ENCODE measurements at places on chromosomes 6 and 20. TPM values are rescaled to one million over a fixed set of nuclear protein-coding genes. Genes with fewer than 3 reads are reported as not detected.

DNA sequence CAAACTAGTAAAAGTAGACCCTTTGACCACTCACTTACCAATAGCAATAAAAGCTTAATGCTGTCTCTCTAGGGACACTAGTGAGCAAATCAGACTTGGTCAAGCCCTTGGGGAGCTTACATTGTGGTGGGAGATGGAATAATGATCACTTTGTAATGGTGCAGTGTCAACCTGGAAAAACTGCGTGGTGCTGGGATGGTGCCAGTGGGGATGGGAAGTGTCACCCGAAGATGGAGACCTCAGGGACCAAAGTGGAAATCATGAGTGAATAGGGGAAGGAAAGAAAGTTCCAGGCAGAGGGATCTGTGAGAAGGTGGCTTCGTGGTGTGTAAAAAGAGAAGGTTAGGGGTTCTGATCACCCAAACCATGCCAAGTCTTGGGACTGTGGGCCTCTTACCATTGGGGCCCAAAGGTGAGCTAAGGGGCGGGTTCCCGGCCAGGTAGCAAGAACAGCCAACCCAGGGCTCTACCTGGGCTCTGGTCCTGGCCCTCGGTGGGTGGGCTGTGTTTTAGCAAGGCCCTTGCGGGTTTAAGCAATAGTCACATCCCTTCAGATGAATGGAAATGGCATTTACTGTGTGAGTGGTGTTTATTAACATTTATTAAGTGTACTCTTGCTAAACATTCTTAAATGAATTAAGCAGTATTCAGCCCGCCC, 15.5 kb downstream of the DYNLRB1 start:
- no peak overlapping the region for H3K27ac ChIP-seq
- H3K27me3 ChIP-seq = no peaks in the 10 kb centered on the region
- no peak for DNase-seq
- H3K36me3 ChIP-seq = peaks cover 88% of the 10 kb centered on the region
- no peak overlapping the region for H3K4me3 ChIP-seq
- H3K4me1 ChIP-seq = no peaks in the 10 kb centered on the region

Gene MED23
- 50.1 TPM for total RNA-seq

Gene MEP1A
- total RNA-seq = not detected

Gene E2F1
- 1.6 TPM for total RNA-seq

- H3K27me3 ChIP-seq = peaks cover 4% of the 10 kb centered on the region
- no peak for DNase-seq
- H3K4me1 ChIP-seq = no peaks in the 10 kb centered on the region
- no peak overlapping the region for H3K4me3 ChIP-seq
Measured at GRCh38 chr6:75489025-75489424, 4.6 kb downstream of the FILIP1 start.

Gene MAS1
- total RNA-seq = not detected

GRCh38 chr6:23535101-23535500, 590.9 kb upstream of the NRSN1 start:
- H3K4me3 ChIP-seq = no peak overlapping the region
- no peaks in the 10 kb centered on the region for H3K27me3 ChIP-seq
- H3K27ac ChIP-seq = no peak overlapping the region
- no peaks in the 10 kb centered on the region for H3K36me3 ChIP-seq

DNA sequence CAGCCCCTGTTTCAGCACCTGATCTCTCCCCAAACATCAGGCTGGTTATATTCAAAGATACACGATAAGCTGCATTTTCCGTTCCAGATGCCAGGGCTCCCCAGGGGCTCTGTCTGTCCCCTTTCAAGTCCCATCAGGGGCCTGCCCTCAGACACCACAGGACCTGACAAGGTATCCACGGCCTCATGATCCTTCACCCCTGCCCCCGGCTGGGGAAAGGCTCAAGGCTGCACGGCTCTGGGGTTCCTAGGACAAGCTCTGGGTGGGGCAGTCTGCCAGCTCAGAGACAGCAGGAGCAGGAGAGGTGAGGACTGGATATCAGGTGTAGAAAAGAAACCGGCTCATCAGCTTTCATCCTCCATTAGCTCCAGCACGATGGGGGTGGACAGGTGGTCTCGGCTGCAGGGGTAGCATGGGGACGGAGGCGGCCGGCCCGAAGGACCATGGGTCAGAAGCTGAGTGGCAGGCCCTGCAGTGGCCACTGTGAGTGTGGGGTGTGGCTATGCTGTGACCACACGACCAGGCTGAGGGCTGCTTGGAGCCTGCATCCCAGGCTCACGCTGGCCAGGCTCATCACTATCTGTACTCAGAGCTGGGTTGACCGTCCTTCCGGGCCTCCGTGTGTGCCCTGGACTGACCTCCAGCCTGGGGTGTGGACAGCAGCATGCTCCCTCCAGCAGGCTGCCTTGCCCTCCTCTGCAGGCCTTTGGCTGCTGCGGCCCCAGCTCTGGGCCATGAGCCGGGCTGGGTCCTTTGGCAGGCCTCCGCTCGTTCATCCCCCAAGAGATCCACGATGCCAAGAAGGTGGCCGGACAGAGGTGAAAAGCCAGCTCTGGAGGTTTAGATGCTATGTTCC, 386.2 kb downstream of the THBS2 start:
- no peak for DNase-seq
- no peak overlapping the region for H3K4me3 ChIP-seq
- H3K27me3 ChIP-seq = no peaks in the 10 kb centered on the region
- no peak overlapping the region for H3K27ac ChIP-seq
- H3K36me3 ChIP-seq = no peaks in the 10 kb centered on the region

Gene SLC17A3
- not detected for total RNA-seq

- no peak overlapping the region for H3K27ac ChIP-seq
- no peaks in the 10 kb centered on the region for H3K27me3 ChIP-seq
- peaks cover 100% of the 10 kb centered on the region for H3K36me3 ChIP-seq
- H3K4me3 ChIP-seq = no peak overlapping the region
Measured at GRCh38 chr6:15505463-15505918, 157.3 kb downstream of the DTNBP1 start.

DNA sequence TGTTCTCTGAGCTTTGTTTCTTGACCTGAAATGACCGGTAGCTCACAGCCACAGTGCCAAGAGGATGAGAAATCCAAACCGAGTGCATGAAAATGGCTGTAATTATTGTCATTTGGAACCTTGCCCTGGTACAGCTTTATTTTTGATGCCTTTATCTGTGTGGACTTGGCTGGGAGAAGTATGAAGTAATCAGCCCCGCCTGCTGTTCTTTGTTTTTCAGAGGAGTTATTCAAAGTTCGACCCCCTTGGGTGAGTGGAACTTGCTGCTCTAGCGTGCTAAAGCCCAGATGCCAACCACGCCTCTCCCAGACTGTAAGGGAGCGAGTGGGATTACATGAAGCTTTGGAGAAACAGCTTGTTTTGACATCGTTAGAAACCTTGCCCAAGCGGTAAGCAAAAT, 48.3 kb downstream of the ECT2L start:
- no peak for DNase-seq
- no peaks in the 10 kb centered on the region for H3K27me3 ChIP-seq
- H3K4me1 ChIP-seq = no peaks in the 10 kb centered on the region
- H3K36me3 ChIP-seq = no peaks in the 10 kb centered on the region

GRCh38 chr6:150713487-150713886, 113.8 kb downstream of the PLEKHG1 start:
- no peak overlapping the region for H3K27ac ChIP-seq
- no peaks in the 10 kb centered on the region for H3K27me3 ChIP-seq
- no peak for DNase-seq
- H3K4me3 ChIP-seq = no peak overlapping the region

Gene CTCFL
- not detected for total RNA-seq

DNA sequence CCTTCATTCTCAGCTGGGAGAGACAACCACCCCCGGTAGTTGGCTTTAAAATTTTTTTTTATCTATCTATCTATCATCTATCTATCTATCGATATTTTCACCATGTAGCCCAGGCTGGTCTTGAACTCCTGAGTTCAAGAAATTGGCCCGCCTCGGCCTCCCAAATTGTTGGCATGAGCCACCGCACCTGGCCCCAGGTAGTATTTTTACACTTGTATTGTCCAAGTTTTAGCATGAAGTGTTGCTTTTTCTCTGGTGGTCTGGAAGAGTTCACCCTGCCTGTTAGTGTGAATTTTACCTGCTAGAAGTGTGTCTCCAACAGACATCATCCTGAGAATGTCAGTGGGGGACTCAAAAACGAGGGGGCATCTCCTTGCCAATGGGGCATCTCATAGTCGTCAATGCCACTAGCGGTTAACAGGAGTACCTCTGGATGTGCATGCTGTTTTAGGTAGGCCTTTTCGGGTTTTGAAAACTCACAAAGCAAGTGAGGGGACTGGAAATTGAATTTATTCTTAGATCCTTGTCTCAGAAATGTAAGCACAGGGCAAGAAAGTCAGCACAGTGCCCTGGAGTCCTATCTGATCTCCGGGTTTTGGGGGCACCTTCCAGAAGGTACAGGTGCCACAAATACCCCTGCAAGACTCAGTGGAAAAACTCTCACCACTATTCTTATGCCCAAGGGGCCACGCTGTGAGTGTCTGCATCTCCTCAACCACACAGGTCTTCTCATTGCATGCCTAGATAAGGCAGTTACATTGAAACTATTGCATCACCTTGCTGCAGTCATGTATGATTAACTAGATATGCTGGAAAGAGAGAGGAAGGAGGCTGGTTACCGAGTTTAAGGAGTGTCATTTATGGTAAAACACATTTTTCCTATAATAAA, 37.1 kb downstream of the TNFAIP3 start:
- no peaks in the 10 kb centered on the region for H3K27me3 ChIP-seq
- H3K36me3 ChIP-seq = no peaks in the 10 kb centered on the region
- H3K4me3 ChIP-seq = no peak overlapping the region
- no peak for DNase-seq

DNA sequence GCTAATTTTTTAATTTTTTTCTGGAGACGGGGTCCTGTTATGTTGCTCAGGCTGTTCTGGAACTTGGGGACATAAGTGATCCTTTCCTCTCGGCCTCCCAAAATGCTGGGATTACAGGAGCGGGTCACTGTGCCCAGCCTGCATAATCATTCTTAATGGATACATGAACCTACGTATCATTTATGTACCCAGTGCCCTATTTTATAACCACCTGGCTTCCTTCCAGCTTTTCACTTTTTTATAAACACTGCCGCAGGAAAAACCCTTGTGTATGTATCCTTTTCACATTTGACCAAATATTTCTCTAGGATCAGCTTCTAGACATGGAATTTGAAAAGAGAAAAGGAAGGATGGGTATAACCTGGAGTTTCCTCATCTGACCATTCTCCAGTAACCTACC, 85.6 kb upstream of the RIN2 start:
- H3K4me1 ChIP-seq = no peaks in the 10 kb centered on the region
- H3K4me3 ChIP-seq = no peak overlapping the region
- no peak for DNase-seq
- no peak overlapping the region for H3K27ac ChIP-seq
- no peaks in the 10 kb centered on the region for H3K27me3 ChIP-seq

DNA sequence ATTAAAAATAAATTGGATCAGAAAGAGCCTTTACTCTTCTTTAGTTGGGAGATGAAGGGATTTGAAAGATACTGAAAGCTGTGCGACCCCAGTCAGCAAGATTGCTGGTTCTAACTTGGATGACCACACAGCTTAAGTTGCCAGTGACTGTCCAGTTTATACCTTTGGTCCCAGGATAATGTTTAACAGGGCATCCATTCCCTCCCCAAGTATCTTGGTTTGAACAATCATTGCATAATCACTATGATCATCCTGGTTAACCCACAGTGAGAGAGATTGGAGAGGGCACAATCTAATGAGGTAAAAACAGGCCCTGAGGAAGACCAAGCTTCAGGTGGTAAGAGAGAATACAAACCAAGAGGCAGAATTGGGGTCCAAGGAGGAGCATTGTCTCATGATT, 798.3 kb downstream of the MAFB start:
- H3K27me3 ChIP-seq = no peaks in the 10 kb centered on the region
- no peak overlapping the region for H3K4me3 ChIP-seq
- H3K4me1 ChIP-seq = no peaks in the 10 kb centered on the region
- no peak for DNase-seq

Gene HEY2
- total RNA-seq = 0.46 TPM

DNA sequence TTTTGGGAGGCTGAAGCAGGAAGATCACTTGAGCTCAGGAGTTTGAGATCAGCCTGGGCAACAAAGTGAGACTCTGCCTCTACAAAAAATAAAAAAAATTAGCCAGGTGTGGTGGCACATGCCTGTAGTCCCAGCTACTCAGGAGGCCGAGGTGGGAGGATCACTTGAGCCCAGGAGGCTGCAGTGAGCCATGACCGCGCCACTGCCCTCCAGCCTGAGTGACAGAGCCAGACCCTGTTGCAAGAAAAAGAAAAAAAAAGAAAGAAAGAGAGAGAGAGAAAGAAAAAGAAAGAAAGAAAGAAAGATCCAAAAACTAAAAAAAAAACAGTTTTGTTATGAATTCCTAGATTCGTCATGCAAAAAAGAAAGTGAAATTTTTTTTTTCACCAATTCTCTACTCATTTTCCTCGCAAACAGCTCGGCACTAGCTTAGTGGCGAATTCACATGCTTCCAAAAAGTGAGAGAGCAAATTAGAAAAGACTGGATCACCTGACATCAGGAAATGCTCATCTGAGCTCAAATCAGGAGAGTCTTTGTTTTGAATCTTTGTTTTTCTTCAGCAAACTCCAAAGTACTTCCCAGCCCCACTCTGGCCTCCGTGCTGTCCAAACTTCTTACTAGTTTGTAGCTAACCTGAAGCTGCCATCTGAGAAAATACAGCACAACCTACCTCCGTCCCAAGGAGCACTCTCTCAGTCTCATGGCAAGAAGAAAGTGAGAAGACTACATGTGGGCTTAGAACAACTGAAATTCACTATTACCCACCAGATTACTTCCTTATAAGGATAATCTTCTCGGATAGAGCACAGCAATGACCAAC, 27.0 kb downstream of the IPCEF1 start:
- H3K36me3 ChIP-seq = no peaks in the 10 kb centered on the region
- no peaks in the 10 kb centered on the region for H3K27me3 ChIP-seq
- no peak overlapping the region for H3K27ac ChIP-seq
- no peak for DNase-seq

Gene SLC22A16
- total RNA-seq = 0.29 TPM

Measured in naive thymus-derived CD4-positive, alpha-beta T cell (primary cell).